ENCODE measurements at places on chromosomes 2 and 18. TPM values are rescaled to one million over a fixed set of nuclear protein-coding genes. Genes with fewer than 3 reads are reported as not detected.

Gene MEP1B
- not detected for total RNA-seq

DNA sequence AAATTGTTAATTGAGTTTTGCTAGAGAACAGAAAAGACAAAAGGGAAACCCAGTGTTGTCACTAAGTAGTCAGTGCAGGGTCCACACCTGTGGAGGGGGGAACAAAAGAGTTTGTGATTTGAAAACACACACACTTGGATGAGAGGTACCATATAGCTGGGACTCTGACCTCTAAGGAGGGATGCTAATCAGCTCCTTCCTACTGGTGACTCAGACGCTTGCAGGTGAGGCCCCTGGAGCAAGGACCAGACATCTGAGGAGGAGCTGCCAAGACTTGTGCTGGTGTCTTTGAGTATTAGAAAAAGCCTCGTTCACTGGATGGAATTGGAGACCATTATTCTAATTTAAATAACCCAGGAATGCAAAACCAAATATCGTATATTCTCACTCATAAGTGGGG lies 146.4 kb upstream of the MAP2 start:
- no peak for DNase-seq

DNA sequence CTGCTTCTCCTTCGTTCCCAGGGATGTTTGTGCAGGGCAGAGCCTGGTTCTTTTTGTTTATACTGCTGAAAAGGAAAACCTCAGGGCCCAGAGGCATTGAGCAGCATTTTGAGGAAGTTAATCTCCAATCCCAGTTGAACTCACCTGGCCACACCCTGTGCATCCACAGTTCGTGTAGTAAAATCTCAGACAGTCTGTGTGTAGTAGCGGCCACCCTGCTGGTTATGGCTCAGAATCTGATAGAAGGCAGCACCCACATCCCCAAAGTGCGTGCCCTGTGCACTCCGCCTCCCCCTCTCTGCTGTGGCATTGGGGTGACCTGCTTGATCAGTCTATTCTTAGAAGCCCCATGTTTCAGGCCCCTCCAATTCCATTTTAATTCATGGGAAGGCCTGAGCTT lies 10.9 kb downstream of the TRIB2 start:
- peak; percentile 34 for DNase-seq

GRCh38 chr2:136098441-136098840 lies 19.5 kb downstream of the CXCR4 start:
- DNase-seq, result no peak

GRCh38 chr2:68388358-68388757 lies 23.3 kb downstream of the PLEK start:
- DNase-seq, result no peak

Gene RAB17
- total RNA-seq, result 2.7 TPM

DNA sequence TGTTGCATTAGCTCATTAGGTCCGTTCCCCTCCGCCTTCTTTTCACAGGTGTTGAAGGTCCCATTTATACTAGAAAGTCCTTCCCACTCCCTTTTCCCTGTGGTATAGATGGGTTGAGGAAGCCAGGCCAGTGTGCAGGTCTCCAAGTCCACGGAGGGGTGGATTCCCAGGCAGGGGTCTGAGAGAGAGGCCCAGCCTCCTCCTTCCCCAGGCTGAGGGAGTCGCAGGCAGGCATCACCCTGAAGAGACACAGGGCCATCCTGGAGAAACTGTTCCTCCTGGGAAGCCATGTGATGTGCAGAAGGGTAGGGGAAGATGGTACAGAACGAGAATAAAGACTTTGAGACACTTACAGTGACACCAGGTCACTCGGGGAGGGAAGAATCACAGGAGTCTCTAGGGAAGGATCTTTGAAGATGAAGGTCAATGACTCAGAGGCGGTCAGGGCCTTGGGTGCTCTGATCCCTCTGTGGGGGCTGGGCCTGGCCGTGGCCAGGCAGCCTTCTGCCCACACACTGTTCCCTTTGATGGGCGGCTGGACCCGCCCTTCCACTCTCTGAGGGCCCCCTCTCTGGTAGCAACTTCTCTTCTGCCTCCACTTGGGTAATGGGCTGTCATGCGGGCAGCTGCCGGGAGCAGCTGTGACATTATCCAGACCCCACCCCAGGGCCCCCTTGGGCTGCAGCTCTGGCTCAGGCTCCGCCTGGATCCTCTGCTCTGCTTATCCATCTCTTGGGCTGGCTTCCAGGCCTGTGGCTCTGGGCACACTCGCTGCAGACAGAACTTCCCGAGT lies 45.1 kb downstream of the RHOB start:
- DNase-seq, result peak; percentile 77

GRCh38 chr2:3487432-3487831 lies 31.9 kb downstream of the ADI1 start:
- peak; percentile 67 for DNase-seq

DNA sequence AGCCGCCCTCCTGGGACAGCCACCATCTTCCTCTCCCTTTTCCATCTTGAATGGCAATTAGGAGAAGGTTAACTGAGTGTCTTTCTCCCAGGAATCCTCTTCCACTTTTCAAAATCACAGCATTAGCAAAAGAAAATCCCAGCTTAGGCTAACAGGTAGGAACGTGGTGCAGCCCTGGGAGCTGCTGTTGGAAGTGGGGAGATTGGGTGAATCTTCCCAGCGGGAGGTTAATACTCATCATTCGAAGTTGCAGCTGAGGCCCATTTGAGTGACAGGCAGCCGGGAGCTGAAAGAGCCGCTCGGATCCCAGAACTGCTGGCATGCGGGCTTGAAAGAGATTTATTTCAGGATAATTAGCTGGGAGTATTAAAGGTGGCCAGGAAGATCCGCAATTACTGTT lies 306.0 kb downstream of the BCL11A start:
- no peak for DNase-seq

- DNase-seq, result no peak
Measured at GRCh38 chr2:166661824-166662223, 167.8 kb upstream of the SCN7A start.

Gene CCT4
- 86.9 TPM for total RNA-seq

GRCh38 chr2:24824966-24825882 lies 32.0 kb downstream of the CENPO start:
- no peak for DNase-seq

DNA sequence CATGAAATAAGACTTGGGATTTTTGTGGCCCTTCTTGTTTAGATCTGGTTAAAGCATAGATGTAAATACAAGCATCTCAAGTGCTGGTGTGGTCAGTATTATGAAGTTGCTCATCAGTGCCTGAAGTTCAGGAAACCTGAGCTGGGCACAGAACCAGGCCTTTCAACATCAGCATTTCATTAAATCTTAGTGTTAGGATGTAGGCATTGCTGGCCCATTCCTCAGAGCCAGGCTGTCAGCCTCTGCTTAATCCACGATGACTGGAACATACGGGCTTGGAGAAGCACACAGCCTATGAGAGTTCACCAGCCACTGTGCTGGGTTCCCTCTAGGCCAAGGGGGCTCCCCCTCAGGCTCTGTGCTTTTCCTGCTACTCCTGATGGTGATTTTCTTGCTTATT lies 270.2 kb downstream of the EN1 start:
- DNase-seq, result no peak

Gene EIF2AK3
- total RNA-seq, result 18.4 TPM

Gene ANKRD30B
- not detected for total RNA-seq

Gene FN1
- total RNA-seq, result 2,588 TPM

GRCh38 chr18:62876828-62877227 lies 161.5 kb downstream of the PHLPP1 start:
- DNase-seq, result no peak

- DNase-seq, result no peak
Measured at GRCh38 chr18:70398076-70398475, 109.2 kb downstream of the SOCS6 start.

- DNase-seq, result no peak
Measured at GRCh38 chr2:28955467-28955866, 25.6 kb upstream of the TOGARAM2 start.

DNA sequence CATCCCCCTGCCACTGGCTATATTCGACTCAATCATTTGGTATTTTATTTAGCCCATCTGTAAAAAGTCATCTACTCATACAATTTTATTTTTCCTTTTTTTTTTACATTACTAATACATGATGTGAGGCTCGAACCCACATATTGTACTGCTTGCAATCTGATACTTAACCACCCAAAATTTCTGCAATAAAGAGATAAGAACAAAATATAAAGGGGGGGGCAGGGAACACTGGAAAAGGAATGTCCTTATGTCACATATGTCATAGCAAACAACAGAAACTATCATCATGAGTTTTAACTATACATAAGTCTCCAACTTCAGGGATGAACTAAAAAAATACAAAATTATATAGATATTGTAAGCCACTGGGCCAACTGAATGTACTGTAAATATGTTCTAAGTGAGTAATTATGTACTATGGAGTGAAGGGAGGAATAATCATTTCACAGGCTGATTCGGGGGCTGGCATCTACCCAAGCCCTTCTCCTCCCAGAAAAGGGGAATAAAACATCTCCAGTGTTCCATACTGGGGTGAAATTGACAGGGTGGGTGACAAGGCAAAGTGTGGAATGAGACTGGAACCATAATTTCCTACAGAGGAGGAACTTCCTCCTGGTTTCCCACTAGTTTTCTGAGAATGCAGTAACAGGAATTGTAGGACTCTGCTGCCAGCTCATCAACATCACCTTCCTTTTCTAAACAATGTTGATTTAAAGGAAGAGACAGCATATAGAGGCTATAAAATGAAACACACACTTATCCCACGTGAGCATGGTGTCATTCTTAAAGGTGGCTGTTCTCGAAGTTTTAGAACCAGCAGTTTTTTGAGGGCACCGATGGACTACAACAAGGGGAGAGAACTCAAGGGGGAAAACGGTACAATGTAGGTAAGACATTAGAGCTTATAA lies 79.5 kb downstream of the FARSB start:
- DNase-seq, result no peak

- peak; percentile 48 for DNase-seq
Measured at GRCh38 chr2:96104487-96104861, 11.9 kb downstream of the ADRA2B start.

Gene IL37
- total RNA-seq, result not detected

Gene NCK2
- 32.8 TPM for total RNA-seq

DNA sequence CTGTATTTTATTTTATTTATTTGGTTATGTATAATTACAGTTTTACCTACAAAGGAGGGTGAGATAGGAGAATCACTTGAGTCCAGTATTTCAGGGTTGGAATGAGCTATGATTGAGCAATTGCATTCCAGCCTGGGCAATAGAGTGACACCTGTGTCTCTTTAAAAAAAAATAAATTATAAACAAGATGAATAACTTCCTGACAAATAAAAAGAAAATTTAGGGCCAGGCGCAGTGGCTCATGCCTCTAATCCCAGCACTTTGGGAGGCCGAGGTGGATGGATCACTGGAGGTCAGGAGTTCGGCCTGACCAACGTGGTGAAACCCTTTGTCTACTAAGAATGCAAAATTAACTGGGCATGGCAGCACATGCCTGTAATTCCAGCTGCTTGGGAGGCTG lies 17.3 kb downstream of the MTA3 start:
- no peak for DNase-seq

DNA sequence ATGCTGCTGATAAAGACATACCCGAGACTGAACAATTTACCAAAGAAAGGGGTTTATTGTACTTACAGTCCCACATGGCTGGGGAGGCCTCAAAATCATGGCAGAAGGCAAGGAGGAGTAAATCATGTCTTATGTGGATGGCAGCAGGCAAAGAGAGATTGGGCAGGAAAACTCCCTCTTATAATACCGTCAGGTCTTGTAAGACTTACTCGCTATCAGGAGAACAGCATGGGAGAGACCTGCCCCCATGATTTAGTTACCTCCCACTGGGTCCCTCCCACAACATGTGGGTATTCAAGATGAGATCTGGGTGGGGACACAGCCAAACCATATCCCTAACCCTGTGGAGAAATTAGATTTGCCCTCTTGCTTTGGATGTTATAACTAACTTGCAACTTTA lies 1068.0 kb upstream of the ZEB2 start:
- no peak for DNase-seq

DNA sequence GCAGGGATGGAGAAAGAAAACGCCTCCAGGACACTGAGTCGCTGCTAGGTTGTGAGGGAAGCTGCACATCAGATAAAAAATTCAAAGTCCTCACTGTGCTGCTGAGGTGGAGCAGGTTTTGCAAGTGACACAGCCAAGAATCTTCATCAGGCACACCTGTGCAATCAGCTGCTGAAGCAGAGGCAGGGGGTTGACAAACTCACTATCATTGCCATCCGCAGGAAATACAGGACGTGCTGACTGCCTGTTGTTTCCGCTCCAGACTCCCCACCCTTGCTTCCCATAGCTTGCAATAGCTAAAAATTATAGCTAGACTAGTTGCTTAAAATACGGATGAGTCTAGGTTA lies 147.8 kb upstream of the FHL2 start:
- DNase-seq, result no peak
